HS-27A (cell line): ENCODE measurements at places on chromosomes 1 and 21.
A peak's percentile ranks its signal among the peaks of the same experiment; 100 is the strongest.

GRCh38 chr1:203268901-203269653 is 36.2 kb upstream of the BTG2 start:
- peak; percentile 36 for DNase-seq

DNA sequence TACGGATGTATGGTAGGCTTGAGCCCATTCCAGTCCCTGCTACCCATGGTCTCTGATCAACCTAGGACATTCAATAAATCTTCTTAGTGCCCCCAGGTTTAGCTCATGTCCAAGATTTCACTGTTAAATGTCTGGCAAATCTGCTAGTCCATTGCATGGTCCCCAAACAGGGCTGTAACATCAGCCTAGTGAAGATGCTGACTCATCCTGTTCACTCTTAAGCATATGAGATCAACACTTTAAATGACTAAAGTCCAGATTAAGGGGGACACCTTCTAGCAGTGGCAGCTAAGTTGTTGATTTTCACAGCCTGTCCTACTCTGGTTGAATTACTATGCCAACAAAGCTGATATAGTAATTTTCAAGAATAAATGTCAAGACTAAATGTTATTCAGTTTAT is 46.5 kb upstream of the NUF2 start:
- DNase-seq, result no peak

DNA sequence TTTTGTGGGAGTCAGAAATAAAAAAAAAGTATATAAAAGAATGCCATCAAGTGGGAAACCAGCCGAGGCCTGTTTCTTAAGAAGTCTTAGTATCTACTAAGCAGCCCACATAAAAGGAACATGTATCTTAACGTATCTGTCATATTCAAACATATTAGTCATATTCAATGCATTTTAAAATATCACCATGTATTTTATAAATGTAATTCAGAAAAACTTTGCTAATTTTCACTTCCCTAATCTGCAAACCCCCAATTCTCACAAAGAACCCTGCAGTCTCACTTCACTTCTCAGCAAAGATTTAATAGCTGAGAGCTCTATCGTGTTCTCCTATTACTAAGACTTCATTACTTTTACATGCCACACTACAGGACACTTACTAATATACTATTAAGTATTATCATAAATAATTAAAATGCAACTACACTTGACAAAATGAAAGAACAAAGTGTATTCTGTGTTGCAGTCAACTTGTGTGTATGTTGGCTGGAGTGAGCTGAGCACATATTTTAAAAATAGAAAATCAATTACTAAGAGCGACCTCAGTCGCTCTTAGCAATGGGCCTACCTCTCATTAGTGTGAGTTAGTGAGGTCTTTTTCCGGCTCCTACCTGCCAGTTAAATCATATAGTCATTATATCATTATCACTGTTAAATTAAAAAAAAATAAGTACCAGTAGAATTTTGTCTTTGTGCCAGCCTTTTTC is 484.3 kb downstream of the LMO4 start:
- no peak for DNase-seq

- no peak for DNase-seq
These were observed 42.0 kb upstream of the SCCPDH start for GRCh38 chr1:246681900-246682895.

DNA sequence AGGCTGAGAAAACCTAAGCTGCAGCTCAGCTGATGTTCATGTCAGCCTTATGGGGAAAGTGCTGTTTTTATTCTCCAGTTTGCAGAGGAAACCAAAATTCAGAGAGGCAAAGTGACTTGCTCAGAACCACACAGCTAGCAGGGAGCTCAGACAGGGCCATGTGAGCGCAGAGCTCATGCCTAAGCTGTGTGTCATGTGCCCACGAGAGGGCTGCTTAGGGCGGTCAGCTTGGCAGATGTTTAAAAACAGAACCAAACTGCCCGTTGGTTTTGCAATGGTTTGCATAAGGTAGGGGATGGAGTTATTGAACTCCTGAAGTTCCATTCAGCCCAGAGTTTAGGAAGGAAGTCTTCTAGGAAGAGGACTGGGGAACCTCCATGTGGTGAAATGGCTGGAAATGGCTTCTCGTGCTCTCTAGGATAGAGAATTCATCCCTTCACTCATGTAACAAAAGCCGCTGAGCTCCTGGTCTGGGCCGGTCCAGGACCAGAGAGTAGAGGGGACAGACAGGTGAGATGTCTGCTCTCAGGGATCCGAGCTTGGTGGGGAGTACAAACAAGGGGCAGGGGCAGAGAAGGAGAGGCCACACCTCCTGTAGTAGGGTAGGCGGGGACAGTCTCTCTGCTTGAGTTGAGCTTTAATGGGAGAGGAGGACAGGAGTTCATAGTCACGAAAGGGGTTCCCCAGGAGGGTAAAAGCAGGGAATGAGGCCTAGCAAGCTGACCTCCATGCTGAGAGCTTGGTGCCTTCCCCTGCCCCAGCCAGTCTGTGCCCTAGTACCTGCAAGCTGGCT is 46.9 kb downstream of the ARHGEF10L start:
- DNase-seq, result peak; percentile 68

DNA sequence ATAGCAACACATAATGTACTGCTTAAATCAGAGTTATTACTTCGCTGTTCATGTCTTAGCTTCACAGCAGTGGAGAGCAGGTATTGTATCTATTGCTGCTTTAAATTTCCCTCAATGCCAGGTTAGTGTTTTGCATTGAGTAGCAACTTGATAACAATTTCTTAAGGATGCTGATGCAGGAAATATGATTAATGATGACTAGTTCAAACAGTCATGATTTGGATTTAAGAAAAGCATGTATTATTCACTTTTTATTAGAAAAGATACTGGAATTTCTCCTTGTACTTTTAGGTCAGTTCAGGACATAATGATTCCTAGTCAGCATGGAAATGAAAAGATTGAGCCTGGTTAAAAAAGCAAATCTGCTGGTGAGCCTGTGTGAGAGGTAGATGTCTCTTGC is 67.2 kb upstream of the ARHGAP29 start:
- no peak for DNase-seq

DNA sequence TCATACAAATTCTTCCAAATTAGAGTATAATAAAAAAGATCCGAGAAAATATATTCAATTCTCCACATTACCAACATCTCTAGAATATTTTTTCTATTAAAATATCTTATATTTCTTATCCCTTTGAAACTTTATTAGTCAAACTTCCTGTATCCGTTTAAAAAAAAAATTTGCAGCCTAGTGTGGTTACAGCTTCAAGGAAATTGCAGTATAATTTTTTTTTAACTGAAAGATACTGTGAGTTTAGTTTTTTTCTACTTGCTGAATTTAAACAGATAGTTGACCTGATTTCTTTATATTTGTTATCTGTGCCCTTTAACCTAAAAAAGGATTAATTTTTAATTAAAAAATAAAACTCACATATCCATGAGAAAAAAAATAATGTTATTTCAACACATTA is 1.5 kb downstream of the RGS18 start:
- no peak for DNase-seq

DNA sequence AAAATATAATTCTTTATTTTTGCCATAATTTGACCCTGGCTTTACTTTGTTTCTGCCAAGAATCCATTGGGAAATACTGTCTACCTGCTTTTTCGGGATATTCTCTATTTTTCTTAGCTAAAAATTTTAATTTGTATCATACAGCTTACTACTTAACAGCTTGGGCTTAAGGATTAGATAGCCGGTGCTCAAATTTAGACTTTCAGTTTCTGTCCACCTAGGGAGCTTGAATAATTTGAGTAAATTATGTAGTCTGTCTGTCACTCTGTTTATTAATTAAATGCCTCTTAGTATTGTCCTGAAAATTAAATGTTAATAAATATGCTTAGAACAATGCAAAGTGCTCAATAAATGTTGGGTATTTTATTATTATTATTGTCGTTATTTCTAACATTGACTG is 6.7 kb downstream of the SYCP1 start:
- no peak for DNase-seq

GRCh38 chr1:41713557-41714327 is 205.0 kb downstream of the HIVEP3 start:
- DNase-seq, result peak; percentile 87

DNA sequence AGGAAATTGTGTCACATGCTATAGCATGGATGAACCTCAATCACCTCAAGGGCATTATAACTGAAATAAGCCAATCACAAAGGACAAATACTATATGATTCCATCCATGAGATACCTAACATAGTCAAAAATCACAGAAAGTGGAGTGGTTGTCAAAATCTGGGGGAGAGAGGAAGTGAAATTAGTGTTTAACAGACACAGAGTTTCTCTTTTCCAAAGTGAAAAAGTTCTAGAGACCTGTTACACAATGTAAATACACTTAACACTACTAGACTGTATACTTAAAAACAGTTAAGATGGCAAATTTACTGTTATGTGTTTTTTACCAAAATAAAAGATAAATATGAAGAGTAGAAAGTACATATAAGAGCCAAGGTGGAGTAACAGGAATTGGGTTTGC is 31.8 kb downstream of the ZNF644 start:
- no peak for DNase-seq

DNA sequence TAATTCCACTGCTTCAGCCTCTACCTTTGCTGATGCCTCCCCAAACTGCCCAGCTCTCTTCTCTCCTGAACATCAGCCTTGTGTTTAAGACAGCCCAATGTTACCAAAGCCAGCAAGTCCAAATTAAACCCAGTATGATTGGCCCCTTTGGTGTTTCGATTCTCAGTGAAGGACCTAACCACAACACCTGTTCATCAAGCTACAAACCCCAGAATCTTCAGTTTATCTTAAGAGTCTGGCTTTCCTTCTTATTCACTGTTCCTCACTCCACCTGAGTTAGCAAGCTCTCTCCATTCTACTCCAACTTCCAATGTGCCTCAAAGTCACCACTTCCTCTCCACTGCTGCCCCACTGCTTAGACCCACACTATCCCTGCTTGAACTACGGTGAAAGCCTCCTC is 25.5 kb upstream of the ITPKB start:
- DNase-seq, result no peak

- no peak for DNase-seq
These were observed 11.7 kb upstream of the CAPN9 start for GRCh38 chr1:230735447-230735846.
